COR-L47 (cell line): ENCODE measurements at places on chromosomes 13 and 19.

GRCh38 chr13:37442996-37443395 is 155.6 kb downstream of the POSTN start:
- DNase-seq, result no peak

DNA sequence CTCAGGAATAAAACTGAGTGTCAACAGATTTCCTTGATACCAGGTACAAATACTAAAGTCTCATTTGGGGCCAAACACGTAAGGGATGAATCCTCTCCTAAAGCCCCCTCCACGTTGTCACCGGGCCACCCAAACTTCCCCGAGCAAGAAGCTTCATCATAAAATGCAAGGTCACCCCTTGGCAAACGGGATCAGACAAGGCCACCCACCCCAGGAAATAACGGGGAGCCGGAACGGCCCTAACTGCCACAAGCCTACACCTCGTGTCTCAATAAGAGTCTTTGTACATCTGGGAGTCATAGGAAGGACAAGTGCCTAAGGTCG is 717 bp downstream of the EEF2 start:
- DNase-seq, result no peak

DNA sequence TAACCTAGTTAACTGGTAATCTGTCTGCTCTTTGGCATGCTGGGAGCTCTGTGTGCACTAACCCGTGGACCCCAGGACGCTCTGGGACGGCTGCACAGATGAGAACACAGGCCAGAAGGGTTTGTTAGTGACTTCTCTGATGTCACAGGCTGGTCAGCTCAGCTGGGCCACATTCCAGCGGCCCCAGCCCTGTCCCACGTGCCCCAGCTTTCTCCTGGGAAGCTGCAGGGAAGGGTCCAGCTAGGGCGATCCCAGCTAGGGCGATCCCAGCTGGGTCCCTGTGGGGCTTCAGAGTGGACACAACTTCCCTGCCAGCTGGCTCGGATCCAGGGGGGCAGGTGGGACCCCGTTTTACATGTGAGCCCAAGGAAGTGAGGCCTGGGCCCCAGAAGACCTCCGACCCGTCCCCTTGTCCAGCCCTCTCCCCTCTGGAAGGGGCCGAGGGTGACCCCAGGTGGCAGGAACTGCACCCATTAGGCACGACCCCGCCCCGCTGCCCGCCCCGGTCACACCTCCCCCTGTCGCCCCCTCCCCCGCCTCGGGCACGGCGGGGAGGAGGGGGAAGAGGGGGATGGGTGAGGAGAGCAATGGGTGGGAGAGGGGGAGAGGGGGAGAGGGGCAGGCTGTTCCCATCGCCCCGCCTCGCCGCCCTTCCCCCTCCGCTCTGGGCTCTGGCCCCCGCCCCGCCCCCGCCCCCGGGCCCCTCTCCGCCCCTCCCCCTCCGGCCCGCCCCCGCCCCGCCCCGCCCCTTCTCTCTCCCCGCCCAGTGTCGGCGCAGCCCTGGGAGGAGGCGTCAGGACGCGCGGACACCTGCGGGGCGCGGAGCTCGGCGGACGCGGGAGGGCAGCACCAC is 75.2 kb upstream of the MCF2L start:
- DNase-seq, result peak; percentile 86

GRCh38 chr19:38395381-38396114 is 7.1 kb downstream of the SPRED3 start:
- DNase-seq, result no peak

- DNase-seq, result no peak
Measured at GRCh38 chr13:39956036-39956435, 300.6 kb downstream of the COG6 start.

- DNase-seq, result peak; percentile 44
Measured at GRCh38 chr19:18322318-18322758, 538 bp downstream of the LSM4 start.

- DNase-seq, result no peak
Measured at GRCh38 chr19:1018393-1018792, 2.5 kb downstream of the TMEM259 start.

DNA sequence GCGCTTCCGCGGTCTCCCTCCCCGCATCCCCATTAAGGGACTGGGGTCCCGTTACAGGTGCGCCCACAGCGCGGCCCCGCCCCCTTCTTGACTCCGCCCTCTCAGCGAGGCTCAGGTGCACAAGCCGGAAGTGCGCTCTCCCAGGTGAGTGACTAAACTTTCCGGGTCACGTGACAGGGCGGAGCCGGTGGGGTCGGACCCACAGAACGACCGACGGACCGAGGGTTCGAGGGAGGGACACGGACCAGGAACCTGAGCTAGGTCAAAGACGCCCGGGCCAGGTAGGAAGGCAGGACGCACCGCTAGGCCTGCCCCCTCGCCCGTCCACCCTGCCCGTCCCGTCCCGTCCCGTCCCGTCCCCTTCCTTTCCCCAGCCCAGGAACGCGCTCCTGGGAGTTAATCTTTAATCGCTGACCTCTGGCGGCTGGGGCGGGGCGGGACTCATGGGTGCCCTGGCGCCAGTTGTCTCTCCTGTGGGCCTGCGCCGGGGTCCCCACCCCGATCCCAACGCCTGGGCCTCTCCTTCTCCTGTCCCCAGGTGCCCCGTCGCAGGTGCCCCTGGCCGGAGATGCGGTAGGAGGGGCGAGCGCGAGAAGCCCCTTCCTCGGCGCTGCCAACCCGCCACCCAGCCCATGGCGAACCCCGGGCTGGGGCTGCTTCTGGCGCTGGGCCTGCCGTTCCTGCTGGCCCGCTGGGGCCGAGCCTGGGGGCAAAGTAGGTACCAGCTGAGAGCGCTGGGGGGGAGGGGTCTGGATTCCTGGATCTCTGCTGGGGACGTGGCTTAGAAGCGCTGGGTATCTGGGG is at the start of gene CRB3:
Gene CRB3, plus strand, starts transcription at position 202 of the 804 bp plus-strand sequence. Its CDS starts 431 bp downstream, at position 633.
- DNase-seq, result no peak

DNA sequence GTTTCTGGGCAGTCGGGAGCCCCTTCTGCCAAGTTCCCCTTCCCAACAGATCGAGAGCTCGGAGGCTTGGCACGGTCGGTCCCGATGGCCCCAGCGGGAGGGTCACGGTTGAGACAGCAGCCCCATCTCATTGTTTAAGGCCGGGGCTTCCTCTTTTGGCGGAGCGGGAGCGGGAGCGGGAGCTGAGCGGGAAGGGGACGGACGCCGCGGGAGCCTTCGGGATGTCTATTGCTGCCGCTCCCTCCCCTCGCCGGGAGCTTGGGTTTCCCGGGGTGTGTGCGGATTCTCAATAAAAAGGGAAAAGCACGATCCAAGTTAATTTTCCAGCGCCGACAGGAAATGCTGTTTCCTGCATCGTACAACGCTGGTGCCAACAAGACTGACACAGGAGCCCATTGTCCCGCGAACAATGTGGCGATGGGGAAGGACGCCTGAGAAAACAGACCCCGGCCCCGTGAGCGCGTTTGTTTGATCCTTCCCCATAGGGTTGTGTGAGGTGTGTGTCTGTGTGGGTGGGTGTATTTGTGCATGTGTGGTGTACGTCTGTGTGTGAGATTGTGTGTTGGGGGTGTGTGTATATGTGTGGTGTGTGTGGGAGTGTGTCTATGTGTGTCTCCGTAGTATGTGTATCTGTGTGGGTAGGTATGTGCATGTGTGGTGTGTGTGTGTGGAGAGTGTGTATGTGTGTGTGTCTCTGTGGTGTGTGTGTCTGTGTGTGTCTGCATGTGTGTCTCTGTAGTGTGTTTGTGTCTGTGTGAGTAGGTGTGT is 36.3 kb upstream of the FLT1 start:
- DNase-seq, result no peak

DNA sequence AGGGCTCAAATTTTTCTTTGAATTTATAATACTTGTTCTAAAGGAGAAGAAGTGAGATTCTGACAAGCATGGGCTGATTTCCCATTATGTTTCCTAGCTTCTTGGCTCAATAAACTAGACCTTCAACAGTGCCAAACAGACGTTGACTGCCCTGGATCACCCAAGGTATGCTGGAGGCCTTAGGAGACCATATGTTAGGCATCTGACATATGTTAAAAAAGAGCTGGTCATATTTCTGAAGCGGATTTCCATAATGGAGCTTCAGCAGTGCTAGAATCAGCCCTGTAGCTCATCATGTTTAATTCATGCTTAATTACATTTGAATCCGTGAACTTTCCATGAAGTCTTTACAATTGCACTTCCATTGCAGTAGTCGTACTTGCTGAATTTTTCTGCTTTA is 653.3 kb downstream of the DIAPH3 start:
- DNase-seq, result no peak

- no peak for DNase-seq
Measured at GRCh38 chr13:42803563-42804204, 22.3 kb downstream of the FAM216B start.

DNA sequence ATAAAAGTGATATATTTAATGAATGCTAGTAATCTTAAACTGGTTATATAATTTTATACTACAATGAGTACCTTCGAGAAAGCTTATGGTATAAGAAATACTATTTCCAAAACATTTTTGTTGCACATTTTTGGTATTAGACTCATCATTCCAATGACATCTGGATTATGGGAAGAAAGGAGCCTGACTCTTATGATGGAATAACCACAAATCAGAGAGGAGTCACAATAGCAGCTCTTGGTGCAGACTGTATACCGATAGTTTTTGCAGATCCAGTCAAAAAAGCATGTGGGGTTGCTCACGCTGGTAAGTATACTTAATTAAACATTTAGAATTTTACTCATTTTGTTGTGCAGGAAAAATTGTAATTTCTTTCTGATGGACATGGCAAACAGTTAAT is 3.9 kb downstream of the LACC1 start:
- DNase-seq, result no peak

- peak; percentile 32 for DNase-seq
Measured at GRCh38 chr13:80716610-80717081, 375.7 kb upstream of the SPRY2 start.

- no peak for DNase-seq
Measured at GRCh38 chr19:40697007-40697406, 6.6 kb upstream of the NUMBL start.

DNA sequence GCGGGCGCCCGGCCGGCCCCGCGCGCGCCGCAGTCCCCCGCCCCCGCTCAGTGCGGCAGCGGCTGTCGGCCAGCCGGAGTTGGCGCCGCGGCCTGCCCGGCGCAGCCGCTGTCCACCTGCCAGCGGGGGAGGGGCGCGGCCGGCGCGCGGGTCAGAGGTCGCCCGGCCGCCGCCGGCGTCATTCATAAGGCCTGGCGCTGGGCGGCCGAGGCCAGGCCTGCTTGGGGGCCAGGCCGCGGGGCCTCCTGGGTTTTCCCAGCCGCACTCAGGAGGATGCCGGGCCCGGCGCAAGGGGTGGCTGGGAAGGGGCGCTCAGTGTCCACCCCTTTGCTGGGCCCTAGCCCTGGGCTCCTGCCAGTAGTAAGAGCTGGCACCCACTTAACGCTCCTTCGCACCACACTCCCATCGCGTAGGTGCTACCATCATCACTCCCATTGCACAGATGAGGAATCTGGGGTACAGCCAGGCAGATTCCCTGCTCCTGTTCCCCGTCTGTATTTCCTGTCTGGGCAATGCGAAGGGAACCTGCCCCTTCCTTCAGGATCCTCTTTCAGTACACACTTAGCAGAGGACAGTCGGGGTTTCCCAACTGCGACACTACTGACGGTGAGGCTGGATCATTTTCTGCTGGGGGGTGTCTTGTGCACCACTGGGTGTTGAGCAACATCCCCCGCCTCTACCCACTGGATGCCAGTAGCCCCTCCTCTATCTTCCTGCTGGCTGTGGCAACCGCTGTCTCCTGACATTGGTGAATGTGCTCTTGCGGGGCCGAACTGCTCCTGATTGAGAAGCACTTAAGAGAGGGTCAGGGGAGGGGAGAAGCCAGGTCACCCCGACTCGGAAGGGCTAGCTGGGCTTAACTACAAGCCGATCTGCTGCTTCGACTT is 846 bp upstream of the PRKACA start:
- DNase-seq, result no peak

GRCh38 chr19:22634450-22634827 is 315 bp downstream of the ZNF492 start:
- DNase-seq, result no peak

DNA sequence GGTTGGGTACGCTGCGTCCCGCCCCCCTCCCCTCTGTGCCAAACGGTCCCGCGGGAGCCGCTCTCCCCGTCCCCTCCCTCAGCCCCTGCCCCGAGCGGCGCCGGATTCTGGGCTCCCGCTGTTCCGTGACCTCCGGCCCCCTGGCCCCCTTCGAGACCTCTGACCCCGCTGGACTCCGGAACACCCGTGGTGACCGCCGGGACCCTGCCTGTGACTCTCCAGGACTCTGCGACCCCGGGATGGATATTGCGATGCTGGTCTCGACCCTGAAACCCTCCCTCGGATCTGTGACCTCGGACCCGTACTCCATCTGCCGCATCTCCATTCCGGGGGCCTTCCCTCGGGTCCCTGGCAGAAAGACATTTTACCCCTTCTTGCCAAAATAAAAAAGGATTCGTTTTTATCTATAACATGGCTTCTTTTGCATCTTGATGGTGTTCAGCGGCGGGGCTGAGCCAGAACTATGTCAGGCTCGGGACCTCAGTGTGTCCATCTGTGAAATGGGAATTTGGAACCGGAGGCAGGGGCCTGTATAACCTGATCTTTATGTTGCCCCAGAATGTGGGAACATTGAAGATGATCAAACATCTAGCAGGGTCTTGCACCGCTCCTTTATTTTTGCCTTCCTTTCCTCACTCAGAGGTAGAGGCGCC is 654 bp upstream of the MEGF8 start:
- DNase-seq, result no peak

DNA sequence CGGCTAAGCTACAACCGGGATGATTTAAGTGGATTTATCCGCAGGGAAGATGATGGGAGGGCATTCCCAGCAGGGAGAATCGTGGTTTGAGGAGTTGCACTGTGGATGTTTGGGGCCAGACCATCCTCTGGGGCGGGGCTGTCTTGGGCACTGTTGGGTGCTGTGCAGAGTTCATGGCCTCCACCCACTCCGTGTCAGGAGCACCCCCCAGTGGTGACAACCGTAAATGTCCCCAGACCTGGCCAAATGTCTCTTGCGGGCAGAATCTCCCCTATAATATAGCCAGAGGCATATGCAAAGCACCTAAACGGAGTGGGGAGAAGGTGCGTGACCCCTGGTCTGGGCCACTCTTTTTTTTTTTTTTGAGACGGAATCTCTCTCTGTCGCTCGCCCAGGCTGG is 40.2 kb downstream of the SMIM24 start:
- DNase-seq, result peak; percentile 6

DNA sequence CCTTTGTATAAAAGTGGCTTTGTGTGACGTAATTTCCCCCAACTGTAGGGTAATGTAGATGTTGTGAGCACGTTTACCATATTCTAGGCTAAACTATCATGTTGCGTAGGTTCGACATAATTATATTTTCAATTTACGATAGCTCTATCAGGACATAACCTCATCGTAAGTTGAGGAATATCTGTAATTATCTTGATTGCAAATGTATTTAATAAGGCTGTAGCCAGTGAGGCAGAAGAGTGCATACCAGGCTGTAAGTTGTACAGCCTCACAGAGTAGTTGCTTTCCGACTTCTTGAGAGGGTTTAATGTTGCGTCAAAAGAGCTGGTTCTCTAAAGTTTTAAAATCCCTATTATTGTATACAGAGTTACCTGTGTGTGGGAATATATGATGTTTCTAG is 839.4 kb upstream of the GPC6 start:
- no peak for DNase-seq
